Stimulated activated CD4-positive, alpha-beta T cell treated with anti-CD3 and anti-CD28 coated beads, Interleukin-1b, Interleukin-23, amount 100 ng/mL, for 4 hours (primary cell): ENCODE measurements at places on chromosomes 7 and 10.

DNA sequence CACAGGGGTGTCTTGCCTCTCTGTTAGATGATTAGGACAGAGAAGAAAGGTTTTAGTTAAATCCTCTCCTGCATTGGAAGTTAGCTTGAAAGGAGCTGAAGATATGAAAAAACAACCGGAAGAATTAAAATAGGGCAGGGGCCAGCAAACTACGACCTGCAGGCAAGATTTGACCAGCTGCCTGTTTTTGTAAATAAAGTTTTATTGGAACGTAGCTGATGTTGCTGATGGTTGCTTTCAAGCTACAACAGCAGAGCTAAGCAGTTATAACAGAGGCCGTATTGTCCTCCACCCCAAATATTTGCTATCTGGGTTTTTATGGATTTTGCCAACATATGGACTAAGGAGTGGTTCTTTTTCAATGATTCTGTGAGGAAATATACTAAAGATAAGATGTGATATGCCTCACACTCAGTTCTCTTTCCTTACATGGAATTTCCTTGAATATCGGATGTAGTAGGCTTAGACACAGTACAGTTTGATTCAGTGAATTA is 568.8 kb downstream of the PHTF2 start:
- DNase-seq, result no peak

- DNase-seq, result no peak
These were observed 146.4 kb downstream of the RGS10 start for GRCh38 chr10:119396008-119396708.

DNA sequence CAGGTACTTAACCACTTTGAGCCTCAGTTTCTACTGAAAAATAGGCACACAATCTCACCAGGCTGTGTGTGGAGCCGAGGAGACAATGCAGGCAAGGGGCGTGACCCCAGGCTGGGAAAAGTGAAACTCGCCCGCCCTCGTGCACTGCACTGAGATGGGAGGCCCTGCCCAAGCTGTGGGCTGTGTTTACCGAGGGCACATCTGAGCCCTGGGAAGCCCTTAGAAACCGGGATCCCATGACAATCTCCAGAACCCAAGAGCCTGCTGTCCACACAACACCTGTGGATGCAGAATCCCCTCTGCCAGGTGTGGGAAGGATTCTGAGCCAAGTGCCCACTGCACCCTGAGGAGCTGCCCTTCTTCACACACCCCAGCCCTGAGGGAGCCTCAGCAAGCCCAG is 198.3 kb downstream of the GRID1 start:
- no peak for DNase-seq

GRCh38 chr10:59033622-59034021 is 142.8 kb upstream of the PHYHIPL start:
- DNase-seq, result no peak

DNA sequence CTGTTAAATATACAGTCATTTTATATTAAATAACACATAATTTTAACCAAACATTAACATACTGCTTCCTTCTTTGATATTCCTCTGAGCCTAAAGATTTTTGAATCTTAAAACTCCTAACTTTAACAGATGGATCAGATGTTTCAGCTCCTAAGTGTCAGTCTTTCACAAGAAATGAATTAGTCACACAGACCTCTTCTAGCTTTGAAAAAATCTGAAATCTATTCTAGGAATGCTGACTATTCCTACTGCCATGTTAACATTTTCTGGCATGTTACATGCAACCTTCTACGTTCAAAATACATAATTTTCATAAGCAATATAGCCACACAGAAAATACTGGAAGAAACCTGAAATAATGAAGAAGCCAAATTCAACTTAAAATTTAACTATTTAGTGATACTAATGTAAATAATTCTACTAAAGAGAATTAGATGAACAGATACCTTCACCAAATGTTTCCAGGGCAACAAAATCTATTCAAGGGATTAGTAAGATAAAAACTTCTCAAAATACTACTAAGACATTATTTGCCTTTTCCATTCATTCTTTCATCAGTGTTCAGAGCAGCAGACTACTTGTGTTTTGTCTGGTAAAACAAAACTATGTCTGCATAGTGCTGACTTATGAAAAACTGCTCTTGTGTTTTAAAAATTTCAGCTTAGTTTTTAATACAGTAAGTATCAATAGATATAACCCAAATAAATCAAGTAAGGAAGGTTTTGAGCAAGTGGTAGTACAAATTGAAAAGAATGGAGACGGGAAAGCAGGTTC is 9.2 kb downstream of the JMJD1C start:
- DNase-seq, result no peak

GRCh38 chr10:105468759-105469158 is 827.7 kb downstream of the SORCS3 start:
- DNase-seq, result no peak

DNA sequence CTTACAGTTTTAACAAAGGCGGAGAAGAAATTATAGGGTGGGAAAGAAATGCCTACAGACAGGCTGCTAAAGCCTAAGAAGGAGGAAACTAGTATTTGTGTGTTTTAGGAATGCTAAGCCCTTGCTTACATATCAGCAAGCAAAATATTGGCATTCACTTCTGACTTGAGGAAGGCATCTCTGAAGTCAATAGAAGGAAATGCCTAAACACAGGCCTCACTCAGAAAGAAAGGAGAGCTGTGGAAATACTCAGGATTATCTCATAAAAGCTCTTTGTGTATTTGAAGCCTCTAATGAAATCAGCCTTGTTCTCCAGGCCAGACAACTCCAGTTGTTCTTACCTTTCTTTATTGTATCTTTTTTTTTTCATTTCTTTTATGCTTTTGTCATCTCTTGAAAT is 158.0 kb downstream of the AUTS2 start:
- no peak for DNase-seq

DNA sequence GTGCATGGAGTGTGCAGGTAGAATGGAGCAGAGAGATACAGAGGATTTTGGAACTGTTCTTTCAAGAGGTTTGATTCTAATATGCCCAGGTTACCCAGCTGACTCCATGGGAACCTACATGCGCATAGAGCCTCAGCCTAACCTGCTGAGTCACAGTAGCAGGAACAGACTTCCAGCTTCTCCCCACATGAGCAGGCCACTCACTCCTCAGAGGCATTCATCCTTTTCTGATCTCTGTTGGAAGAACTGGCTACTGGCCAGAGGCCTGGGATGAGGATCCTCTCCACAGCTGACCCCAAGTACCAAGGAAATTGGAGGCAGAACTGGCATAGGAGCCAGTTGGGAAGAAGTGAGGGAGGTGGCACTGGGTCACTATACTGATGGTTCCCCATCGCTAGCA is 17.9 kb upstream of the CCSER2 start:
- DNase-seq, result no peak

GRCh38 chr10:20971901-20972300 is 74.8 kb upstream of the NEBL start:
- DNase-seq, result no peak
